ENCODE measurements at places on chromosomes 3 and 15.

GRCh38 chr3:195076981-195077610 lies 193.9 kb downstream of the XXYLT1 start:
- no peak for DNase-seq

DNA sequence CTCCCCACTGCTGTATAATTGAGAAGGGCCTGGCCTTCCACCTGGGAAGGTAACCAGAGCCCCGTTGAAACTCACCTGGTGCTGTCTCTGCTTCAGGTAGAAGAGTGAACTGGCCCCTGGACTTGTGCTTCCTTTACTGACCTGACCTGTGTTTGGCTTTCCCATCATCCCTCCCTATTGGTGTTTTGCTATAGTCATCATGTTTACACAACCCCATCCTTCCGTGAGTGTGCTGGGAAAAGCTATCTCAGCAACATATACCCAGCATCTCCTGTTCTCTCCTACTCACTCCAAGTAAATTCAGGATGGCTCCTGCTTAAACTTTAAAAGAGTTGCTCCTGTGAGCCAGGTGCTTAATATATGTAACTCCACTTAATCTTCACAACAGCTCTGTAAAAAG lies 77.2 kb upstream of the TSC22D2 start:
- no peak for DNase-seq

DNA sequence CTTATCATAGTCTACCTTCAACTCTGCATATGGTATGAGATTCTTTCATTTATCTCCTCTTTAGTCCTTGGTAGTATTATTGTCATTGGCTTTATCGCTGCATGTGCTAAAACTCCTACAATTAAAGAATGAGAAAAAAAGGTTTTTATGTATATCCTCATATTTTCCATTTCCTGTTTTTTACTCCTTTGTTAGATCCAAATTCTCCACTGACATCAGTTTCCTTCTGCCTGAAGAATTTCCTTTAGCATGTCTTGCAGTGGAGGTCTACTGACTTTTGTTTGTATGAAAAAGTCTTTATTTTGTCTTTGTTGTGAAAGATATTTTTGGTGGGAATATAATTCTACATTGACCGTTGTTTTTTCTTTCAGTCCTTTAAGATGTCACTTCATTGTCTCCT lies 81.0 kb upstream of the TNIK start:
- no peak for DNase-seq

DNA sequence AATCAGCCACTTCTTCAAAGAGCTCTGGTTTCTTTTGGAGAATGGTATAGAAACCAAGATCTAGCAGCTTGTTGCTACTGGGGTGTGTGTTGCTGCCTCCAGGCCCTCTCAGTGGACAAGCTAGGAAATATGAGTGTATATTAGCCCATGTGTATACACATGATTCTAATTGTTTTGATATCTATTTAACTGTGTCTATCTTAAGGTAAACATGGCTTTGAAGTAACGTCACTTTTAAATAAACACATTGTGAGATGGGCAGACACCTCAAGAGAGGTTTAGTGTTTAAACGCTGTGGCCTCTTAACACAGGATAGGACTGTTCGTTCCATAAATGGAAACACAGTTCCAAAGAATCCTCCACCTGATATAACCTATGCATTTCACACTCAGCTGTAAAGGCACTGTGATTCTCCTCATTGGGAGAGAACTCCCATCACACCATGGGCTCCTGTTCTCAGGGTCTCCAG lies 87.0 kb downstream of the GMPS start:
- DNase-seq = no peak

DNA sequence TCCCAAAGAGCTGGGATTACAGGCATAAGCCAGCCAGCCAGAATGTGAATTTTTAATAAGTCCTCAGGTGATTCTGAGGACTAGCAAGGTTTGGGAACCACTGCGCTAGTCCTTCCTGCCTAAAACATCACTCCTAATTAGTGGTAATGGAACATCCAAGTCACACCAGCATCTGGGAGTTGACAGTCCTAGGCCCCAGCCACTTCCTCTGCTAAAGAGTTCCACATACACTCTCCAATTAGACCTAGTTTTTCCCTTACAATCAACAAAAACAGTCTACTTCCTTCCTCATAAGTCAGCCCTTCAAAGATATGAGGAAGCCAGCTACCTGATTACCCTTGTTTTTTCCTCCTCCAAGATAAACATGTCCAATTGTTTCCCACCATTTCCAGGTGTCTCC lies 78.1 kb downstream of the OXNAD1 start:
- no peak for DNase-seq

GRCh38 chr3:9809615-9810432 lies at the start of gene TTLL3:
Gene TTLL3 (plus strand): TSS chr3:9810262. CDS start chr3:9810662, 400 bp downstream.
- DNase-seq = peak; percentile 44

GRCh38 chr15:89912674-89913396 lies at the start of gene ARPIN:
Gene ARPIN (minus strand): TSS chr15:89912952. CDS start chr15:89912835, 117 bp downstream.
- DNase-seq = no peak

DNA sequence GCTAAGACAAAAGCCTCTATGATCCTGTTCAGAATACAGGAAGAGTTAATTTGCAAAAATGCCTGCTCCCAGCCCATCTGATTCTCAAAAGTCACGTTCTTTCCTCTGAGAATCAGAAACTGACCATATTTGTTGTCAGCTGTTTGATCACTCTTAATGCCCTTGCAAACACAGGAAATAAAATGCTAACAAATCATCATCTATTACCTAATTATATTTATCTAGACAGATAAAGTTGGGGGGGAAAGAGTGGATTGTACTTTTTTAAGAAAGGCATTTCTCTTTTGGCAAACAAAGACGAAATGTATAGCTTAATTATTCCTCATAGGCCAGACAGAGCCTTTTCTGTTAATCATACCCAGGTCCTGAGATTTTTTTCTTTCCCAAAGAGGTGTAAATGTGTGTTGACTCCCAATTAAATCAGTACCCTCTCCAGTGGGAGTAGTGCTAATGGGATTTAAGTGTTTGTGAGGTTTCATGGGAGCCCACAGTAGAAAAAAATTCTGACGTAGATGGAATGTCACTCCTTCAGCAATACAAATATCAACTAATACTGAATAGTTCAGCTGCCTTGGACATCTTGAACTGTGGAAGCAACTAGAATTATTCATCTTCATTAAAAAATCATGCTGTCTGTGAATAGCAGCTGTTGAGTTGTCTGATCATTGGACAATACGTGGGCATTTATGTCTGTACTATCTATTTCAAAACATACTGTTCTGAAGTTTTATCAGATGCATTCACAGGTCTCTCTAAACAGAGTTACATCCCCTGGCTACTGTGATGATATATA lies 22.5 kb upstream of the BNIP2 start:
- DNase-seq = no peak

- no peak for DNase-seq
These were observed 42.4 kb upstream of the TLE3 start for GRCh38 chr15:70140025-70140542.

- DNase-seq = no peak
These were observed 363 bp downstream of the MAGI1 start for GRCh38 chr3:66038384-66038725.

DNA sequence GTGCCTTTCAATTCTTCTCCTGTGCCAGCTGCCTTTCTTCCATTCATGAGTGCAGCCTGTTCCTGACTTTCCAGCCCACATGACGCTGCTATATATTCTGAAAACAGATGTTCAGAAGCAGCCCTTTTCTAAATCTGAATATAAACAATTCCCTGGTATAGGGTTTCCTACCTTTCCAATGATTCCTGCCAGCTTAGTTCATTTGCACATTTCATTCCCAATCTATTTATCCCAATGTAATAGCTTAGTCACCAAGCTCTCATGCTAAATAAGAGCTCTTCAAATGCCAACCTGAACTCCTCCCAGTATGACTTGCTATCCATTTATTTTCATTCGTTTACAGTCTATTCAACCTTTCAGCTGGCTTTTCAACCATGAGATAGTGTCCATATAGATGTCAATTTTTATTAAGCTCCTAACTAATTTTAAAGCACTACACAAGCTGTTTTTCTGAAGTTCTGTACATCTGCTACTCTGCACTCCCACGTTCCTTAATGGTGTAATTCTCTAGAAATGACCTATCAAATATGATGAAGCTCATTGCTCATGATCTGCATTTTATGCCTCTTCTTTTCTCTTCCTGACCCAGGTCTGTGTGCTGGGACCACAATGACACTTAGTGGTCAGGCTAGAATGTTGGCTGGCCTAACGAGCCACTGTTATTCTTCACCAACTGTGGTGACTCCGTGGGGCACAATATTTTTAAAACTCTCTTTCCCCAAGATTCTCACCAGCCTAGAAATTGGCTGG lies 605.0 kb upstream of the TBL1XR1 start:
- no peak for DNase-seq

DNA sequence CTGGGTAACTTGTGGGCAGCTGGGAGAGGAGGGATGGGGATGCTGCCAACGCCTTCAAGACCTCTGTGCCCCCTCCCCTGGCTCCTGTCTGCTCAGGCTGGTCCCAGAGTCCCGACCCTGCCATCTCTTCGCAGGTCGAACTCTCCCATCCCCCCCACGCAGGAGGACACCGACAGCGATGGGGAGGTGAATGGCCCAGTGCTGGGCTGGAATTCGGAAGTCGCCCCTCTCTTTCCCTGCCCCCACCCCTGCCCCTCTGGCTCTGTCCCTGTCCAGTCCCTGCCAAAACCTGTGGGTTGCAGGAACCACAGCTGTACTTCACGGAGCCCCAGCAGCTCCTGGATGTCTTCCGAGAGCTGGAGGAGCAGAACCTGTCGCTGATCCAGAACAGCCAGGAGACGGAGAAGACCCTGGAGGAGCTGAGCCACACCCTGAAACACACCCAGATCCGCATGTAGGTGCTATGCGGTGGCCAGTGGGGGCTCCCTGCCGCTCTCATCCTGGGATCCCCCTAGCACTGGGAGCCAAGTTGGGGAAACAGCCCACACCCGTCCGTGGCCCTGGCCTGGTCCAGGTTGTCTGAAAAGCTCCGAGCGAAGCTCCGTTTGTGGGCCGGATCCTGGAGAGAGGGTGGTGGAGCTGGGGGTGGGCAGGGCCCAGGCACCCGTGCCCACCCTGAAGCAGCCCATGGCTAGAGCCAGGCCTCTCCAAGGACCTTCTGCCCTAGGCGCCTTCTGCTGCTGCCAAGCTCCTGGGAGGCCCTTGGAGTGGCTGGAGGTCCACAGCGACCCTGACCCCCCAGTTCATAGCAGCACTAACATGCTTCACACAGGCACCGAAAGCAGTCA lies 28.7 kb downstream of the CFAP100 start:
- DNase-seq = no peak

- no peak for DNase-seq
These were observed 8.3 kb downstream of the IFT122 start for GRCh38 chr3:129448186-129448895.

DNA sequence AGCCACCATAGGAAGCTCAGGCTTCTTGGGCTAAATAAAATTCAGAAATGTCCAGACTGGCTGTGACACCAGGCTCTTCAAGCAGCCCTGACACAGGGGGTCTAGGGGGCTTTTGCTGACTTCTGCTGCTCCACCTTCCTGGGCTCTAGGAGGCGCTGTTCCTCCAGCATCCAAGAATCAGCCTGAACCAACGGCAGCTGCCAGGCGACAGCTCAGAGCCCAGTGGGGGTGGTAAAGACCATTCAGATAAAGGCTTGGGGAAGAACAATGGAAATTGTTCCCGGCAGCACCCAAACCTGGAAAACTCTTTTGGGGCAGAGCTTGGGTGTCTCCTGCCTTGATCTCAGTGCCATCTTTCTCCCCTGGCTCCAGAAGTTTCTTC lies 21.6 kb upstream of the PSTPIP1 start:
- DNase-seq = peak; percentile 64

DNA sequence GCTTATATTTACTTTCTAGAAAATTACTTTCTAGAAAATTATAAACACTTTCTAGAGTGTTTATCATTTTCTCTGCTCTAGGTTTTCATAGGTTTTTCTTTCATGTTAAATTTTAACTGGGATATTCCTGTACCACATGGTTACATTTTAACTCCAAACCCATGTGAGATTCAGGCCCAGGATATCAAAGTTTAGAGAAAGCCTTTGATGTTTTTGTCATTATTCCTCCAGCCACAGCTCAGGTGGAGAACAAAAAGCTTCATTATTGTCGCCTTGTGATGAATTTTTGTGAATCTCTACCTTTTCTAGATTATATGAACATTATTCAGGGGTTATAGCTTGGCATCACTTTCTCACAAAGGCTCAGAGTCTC lies 816.0 kb downstream of the SQOR start:
- no peak for DNase-seq

- DNase-seq = peak; percentile 10
These were observed 225.6 kb upstream of the ROPN1 start for GRCh38 chr3:124217542-124217941.

DNA sequence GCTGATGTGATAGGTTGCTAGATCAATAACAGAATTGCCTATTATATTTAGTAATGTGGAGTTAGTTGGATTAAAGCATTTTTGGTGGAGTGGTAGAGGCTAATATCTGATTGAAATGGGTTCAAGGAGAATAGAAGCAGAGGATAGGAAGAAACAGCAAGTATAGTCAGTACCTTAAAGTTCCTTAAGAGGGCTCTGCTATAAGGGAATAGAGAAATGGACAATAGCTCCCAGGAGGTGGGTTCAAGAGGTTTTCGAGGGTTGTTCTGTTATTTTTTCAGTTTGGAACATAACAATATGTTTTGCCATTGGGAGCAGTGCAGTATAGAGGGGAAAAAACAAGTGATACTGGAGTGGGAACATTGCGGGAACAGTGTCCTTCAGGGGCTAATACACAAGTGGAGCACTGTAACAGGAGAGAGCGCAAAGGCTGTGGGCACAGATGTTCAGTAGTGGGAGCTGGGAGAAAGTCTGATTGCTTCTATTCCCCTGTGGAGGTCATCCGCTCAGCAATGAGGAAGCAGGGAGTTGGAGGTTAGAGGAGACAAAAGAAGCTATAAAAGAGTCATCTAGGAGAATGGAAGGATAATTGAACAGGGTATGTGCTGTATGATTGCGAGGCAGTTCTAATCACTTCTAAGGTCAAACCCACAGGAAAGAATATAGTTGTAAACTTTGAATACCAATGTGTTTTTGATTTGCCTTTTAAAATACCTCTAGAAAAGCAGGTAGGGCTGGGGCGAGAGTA lies 3.3 kb downstream of the MRPS11 start:
- DNase-seq = no peak

- no peak for DNase-seq
These were observed 29.0 kb upstream of the FURIN start for GRCh38 chr15:90839187-90840071.

DNA sequence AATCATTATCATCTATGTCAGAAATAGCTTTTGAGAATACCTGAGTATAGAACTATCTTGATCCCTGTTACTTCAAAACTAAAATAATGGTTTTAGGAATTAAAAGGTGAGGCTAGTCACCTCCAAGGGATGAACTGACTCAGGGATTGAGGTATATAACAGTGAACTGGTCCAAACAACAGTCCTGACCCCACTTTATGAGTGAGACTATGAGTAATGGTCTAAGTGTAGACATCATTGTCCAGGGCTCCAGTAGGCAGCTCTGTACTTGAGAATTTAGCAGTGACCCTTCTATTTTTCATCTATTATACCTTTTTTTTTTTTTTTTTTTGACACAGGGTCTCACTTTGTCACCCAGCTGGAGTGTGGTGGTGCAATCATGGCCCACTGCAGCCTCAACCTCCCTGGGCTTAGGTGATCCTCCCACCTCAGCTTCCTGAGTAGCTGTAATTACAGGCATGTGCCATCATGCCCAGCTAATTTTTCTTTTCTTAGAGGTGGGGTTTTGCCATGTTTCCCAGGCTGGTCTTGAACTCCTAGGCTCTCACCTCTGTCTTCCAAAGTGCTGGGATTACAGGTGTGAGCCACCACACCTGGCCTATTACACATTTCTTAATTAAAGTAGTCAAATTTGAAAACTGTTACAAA lies 36.3 kb downstream of the MLH1 start:
- no peak for DNase-seq

Measured in T-helper 1 cell (primary cell).